Stimulated activated CD8-positive, alpha-beta memory T cell treated with anti-CD3 and anti-CD28 coated beads, Interleukin-7, amount 100 ng/mL, for 1 hour (primary cell): ENCODE measurements at places on chromosomes 13 and 19.

DNA sequence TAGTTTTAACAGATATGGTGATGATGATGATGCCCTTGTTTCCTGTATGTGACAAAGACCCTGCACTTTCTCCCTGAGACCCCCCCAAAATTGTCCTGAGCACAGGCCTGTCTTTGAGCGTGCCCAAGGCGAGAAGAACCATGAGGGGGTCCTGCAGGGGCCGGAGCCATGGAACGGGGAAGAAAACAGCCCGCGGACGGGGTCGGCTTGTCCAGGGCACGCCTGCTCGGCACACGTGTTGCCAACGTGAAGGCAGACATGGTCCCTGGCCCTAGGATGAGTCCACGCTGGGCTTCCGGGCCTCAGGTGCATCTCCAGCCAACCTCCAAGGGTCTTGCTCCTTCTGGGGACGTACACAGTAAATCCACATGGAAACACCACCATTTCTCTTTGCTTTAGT, 90.8 kb downstream of the SLC7A1 start:
- DNase-seq = no peak

- DNase-seq = no peak
Observed at GRCh38 chr13:50334115-50334778, 319.0 kb downstream of the KCNRG start.

DNA sequence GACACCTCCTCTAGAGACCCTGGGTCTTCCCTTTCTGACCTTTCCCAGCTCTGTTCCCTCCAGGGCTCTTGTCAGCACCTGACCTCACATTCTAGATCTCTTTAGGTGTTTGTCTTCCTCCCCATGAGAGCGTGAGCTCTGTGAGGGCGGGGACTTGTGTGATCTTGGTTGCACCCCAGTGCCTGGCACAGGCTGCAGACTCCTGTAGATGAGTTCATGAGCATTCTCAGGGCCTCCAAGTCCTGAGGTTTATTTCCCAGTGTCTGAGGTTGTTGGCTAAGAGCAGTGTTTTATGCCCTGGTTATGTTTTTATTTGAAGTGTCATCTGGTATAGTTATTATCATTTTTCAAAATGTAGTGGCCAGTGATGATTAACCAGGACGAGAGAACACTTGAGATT, 596 bp downstream of the CEACAM4 start:
- DNase-seq = no peak

DNA sequence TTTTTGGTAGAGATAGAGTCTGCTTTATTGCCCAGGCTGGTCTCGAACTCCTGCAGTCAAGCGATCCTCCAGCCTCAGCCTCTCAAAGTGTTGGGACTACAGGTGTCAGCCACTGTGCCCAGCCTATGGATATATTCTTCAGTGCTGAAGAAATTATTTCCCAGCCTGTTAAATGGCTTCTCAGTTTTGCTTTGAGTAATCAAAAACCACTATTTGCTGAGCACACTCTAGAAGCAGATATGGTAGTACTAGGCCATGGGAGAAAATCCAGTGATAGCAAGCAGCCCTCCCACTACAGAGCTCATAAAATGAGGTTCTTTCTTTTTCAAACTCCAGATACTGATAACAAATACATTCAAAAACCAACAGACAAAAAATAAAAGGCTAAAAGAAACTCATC, 80.6 kb upstream of the CLDN10 start:
- DNase-seq = no peak

GRCh38 chr13:100976993-100977392, 302.4 kb upstream of the TMTC4 start:
- DNase-seq = no peak

DNA sequence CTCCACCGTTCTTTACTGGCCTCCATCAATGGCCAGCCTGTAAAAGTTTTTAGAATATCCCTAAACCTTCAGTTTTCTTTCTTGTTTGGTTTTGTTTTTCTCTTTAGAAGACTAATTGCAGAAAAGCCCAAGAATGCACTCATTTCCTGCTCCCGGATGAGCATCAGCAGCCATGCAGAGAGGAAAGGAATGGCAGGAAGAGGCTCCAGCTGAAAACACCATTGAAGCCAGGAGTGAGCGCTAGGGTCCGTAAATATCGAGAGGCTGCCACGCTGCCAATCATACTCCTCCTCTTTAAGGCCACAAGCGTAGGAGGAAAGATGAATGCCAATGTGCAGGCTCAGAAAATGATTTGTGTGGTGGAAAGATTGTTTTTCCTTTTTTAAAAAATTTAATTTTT, 57.4 kb upstream of the UBE2L5 start:
- DNase-seq = no peak

- no peak for DNase-seq
Observed at GRCh38 chr19:15048885-15049541, at the start of gene CASP14. Gene CASP14, plus strand, starts transcription at chr19:15049480. Its CDS starts 2,772 bp downstream, at chr19:15052252.
